ENCODE measurements at places on chromosomes 4 and X.
A peak's percentile ranks its signal among the peaks of the same experiment; 100 is the strongest.

- DNase-seq, result peak; percentile 10
These were observed 6.0 kb downstream of the GRSF1 start for GRCh38 chr4:70833675-70834074.

DNA sequence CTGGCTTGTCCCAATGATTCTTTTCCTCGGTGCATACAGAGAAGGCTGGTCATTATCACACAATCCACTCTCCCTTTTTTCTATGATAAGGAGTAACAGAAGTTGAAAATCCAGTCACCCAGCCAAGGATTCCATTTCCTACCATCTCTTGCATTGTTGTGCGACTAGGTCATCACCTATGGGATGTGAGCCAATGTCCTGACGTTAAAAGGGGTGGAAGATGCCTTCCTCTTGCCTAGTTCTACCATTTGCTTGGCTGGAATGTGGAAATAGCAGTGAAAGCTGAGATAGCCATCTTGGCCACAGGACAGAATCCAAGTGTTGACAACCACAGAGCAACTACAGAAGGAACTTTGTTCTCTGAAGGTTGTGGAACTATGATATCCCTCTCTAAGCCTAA, 132.2 kb upstream of the KIT start:
- peak; percentile 96 for DNase-seq

GRCh38 chr4:6988016-6988715, 55.0 kb upstream of the TADA2B start:
- no peak for DNase-seq

- DNase-seq, result no peak
These were observed 58.2 kb downstream of the PPM1K start for GRCh38 chr4:88226143-88226542.

DNA sequence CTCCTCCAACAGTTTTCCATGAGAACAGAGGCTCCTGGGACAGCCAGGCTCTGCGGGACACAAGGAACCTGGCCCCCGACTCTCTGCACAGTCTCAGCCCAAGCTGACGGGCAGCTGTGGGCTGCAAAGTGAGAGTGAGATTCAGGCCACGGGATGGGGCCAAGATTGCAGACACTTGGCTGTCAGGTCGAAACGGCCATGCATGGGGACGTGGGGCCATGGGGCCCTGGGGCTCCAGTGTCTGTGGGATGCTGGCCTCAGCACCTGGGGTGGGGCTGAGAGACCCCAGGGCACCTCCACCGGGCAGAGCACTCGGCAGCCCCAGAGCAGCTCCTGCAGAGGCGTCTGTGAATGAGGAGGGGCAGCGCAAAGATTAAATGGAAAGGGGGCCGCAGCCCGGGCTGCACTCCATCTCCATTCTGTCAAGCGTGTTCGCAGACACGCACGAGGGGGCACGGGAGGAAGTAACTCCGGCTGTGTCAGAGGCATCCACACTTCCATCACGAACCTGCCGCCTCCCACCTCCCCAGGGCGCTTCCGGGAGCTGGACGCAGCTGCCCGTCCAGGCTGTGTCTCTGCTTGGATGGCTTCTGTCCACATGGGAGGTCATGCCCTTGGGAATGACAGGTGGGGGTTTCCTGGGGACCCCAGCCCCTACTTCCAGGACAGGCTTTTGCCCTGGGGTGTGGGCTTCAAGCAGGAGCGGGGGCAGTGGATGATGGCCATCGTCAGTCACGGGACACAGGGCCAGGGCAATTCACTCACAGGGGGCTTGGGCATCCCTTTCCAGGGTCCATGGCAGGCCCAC, 82.8 kb upstream of the NKX1-1 start:
- DNase-seq, result no peak

DNA sequence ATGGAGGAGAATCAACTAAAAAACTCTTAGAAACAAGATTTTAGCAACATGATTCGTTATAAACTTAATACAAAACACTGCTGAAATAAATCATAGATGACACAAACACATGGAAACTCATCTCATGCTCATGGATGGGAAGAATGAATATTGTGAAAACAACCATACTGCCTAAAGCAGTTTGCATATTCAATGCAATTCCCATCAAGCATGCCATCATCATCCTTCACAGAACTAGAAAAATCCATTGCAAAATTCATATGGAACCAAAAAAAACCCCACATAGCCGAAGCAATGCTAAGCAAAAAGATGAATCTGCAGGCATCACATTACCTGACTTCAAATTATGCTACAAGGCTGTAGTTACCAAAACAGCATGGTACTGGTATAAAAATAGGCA, 1015.8 kb upstream of the GRIA3 start:
- no peak for DNase-seq

GRCh38 chr4:38605181-38605752, 58.7 kb upstream of the KLF3 start:
- DNase-seq, result no peak

GRCh38 chr4:109590905-109591304, 30.9 kb downstream of the MCUB start:
- no peak for DNase-seq

GRCh38 chr4:75038376-75038775, 105.5 kb downstream of the PARM1 start:
- no peak for DNase-seq

DNA sequence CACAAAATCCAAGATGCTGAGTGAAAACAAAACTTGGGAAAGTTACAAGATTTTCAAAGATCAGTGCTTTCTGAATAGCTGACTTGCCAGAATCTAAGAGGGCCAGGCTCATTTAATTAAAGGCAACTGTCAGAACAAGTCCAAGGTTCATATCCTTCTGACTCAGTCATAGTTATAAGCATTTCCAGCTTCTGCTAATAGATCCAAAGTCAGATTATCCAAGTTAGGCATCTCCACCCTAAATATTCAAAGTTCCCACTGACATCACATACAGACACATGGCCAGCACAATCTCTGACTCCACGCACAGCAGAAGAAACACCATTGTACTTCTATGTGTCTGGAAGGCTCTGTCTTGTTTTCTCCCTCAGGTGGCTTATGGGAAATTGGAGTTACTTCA, 41.8 kb downstream of the GASK1B start:
- peak; percentile 62 for DNase-seq

- no peak for DNase-seq
These were observed 4.5 kb upstream of the ITM2A start for GRCh38 chrX:79371640-79372039.
